Nephron progenitor cell (in vitro differentiated cells): ENCODE measurements at places on chromosomes 4 and X.

DNA sequence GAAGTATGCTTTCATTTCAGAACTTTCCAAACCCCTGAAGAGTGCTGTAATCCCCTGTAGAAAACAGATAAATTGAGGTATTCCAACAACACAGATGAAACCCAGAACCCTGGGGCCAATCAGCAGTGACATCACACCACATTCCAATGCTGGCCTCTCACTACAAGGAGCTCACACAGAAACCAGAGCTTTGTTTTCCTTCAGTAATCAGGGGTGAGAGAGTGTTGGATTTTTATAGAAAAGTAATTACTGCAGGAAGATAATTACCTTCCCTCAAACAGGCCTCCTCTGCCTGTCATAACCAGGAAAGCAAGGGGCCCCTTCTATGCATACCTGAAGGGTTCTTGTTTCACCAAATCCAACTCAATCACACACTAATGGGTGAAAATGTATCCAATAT lies 246.2 kb downstream of the SCFD2 start:
- H3K36me3 ChIP-seq, result peaks cover 6% of the 10 kb centered on the region
- H3K4me1 ChIP-seq, result peaks cover 56% of the 10 kb centered on the region
- no peak overlapping the region for H3K4me3 ChIP-seq
- peak; percentile 11 for DNase-seq

- H3K4me3 ChIP-seq, result peak overlapping the region; percentile 8
- H3K27me3 ChIP-seq, result no peaks in the 10 kb centered on the region
- DNase-seq, result no peak
- H3K4me1 ChIP-seq, result peaks cover 72% of the 10 kb centered on the region
- peaks cover 7% of the 10 kb centered on the region for H3K36me3 ChIP-seq
- H3K27ac ChIP-seq, result peak overlapping the region; percentile 96
Observed at GRCh38 chr4:123555233-123555806, 158.7 kb downstream of the SPRY1 start.

DNA sequence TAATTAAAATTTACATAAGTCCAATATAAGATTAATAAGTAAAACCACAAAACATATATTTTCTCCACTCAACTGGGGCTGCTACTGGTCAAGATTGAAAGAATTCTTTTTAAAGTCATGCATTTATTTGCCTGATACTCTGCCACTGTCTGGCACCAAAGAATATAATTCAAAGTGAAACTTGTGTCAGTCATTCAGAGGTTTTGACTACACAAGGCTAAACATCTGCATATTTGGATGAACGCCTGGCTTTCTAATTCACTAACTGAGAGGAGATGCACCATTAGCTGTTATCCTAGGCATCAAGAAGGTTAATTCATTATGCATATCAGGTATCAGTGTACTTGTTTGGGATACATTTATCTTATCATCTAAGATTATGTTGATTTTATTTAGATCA lies 598.5 kb downstream of the CENPC start:
- no peak overlapping the region for H3K4me3 ChIP-seq
- no peak overlapping the region for H3K27ac ChIP-seq
- no peak for DNase-seq
- no peaks in the 10 kb centered on the region for H3K36me3 ChIP-seq
- H3K27me3 ChIP-seq, result no peaks in the 10 kb centered on the region
- no peaks in the 10 kb centered on the region for H3K4me1 ChIP-seq

DNA sequence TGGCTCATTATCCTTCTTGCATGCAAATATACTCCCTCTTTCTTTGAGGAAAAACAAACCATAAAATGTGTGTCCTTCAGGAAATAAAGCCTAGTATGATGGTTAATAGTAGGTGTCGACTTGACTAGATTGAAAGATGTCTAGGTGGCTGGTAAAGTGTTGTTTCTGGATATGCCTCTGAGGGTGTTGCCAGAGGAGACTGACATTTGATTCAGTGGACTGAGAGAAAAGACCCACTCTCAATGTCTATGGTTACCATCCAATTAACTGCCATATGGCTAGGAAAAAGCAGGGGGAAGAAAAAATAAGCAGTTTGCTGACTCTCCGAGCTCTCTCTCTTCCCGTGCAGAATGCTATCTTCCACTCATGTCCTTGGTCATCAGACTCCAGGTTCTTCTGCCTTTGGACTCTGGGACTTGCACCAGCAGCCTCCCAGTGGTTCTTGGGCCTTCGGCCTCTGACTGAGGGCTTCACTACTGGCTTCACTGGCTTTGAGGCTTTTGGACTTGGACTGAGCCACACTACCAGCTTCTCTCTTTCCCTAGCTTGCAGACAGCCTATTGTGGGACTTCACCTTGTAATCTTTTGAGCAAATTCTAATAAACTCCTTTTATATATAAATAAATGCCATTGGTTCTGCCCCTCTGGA lies 532.1 kb upstream of the HTR2C start:
- no peak for DNase-seq
- H3K27ac ChIP-seq, result no peak overlapping the region
- peaks cover 6% of the 10 kb centered on the region for H3K4me1 ChIP-seq
- H3K36me3 ChIP-seq, result no peaks in the 10 kb centered on the region
- H3K4me3 ChIP-seq, result no peak overlapping the region
- H3K27me3 ChIP-seq, result peaks cover 3% of the 10 kb centered on the region

GRCh38 chr4:163385466-163385865 lies 41.8 kb downstream of the NPY5R start:
- no peaks in the 10 kb centered on the region for H3K4me1 ChIP-seq
- DNase-seq, result no peak
- H3K36me3 ChIP-seq, result no peaks in the 10 kb centered on the region
- no peak overlapping the region for H3K4me3 ChIP-seq
- no peak overlapping the region for H3K27ac ChIP-seq

GRCh38 chr4:185343726-185344581 lies 51.8 kb downstream of the LRP2BP start:
- peak overlapping the region; percentile 91 for H3K27ac ChIP-seq
- H3K4me3 ChIP-seq, result no peak overlapping the region
- H3K27me3 ChIP-seq, result no peaks in the 10 kb centered on the region
- H3K36me3 ChIP-seq, result peaks cover 49% of the 10 kb centered on the region
- DNase-seq, result no peak

GRCh38 chrX:44428989-44429627 lies 85.6 kb upstream of the EFHC2 start:
- no peaks in the 10 kb centered on the region for H3K36me3 ChIP-seq
- no peak overlapping the region for H3K27ac ChIP-seq
- no peak overlapping the region for H3K4me3 ChIP-seq

DNA sequence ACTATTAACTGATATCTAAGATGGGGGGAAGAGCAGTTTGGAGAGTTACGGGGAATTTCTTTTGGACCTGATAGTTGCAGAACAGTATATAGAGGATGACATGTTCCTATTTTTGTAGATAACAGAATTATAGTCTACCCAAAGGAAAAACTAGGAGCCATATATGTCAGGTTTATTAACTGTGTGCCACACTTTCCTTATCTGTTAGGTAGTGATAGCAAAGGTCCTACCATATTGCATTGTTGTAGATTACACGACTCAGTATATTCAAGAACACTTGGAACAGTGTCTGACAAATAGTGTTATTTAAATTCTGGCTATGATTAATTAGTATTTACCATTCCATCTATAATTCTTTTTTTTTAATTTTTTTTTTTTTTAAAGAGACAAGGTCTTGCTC lies 175.3 kb downstream of the NR3C2 start:
- H3K27me3 ChIP-seq, result peaks cover 4% of the 10 kb centered on the region
- no peaks in the 10 kb centered on the region for H3K36me3 ChIP-seq
- H3K4me1 ChIP-seq, result peaks cover 6% of the 10 kb centered on the region
- H3K27ac ChIP-seq, result no peak overlapping the region
- DNase-seq, result no peak
